ENCODE measurements at places on chromosomes 4 and X.

GRCh38 chr4:92433272-92433758, 129.5 kb downstream of the GRID2 start:
- no peak for DNase-seq

GRCh38 chr4:1310796-1311631, 21.3 kb downstream of the MAEA start:
- DNase-seq, result no peak

DNA sequence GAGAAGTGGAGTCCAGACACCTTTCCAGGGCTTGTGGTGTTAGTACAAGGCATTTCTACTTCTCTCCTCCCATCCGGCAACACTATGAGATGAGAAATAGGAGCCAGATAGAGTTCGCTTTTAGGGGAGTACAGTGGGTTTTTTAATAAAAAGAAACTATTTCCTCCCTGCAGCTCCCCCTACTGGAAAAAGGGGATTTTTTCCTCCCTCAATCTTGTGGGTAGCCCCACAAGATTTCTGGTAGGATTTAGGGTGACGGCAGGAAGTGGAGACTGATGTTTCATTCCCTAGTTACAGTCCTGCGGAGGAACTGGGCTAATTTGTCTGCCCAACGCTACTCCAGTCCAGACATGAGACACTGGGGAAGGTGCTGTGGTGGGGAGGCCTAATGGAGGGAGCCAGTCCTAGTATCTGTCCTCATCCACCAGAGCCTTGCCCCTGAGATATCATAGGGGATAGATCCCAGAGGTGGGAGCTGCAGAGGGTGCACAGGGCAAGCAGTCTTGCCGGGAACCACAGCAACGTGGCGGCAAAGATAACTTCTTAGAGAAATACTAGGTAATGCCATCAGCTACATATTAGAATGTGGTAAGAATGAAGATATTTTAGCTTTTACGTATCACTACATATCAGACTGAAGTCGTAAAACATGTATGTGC, 45.5 kb upstream of the PRKG2 start:
- peak; percentile 31 for DNase-seq

DNA sequence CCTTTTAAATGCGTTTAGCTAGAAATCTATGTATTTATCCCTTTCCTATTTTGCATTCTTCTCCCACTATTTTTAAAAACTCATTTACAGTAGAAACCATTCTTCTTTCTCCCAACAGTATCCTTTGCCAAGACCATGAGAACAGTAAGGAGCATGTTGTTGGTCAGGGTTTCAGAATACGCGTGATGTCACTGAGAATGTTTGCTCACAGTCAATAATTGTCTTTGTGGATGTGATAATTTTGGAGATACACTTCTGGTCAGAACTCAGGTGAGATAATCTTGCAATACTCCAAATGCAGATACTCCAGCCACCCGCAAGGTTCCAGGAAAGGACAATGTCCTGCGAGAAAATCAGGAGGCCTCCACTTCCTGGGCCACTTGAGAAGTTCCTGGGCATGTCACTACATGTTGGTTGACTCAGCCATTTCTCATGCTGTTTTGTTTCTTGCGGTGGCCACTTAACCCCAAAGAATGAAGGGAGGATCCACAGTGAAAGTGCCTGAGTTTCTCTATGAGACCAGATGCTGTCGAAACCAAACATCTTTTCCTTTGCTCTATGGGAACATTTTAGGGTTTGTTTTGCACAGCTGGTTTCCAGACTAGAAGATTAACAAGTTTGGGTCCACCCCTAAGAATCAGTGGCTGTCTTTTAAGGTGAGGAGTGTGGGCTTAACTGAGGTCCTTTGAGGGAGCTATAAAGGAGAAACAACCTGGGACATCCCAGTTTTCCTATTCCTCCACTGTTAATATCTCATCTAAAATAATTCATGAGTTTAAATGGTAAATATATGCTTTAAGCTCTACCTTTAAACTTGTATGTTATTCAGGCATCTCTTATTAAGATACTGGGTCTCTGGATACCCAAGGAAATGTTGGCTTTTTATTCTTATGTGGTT, 116.0 kb downstream of the SOWAHB start:
- no peak for DNase-seq

GRCh38 chr4:74308215-74308614, at the start of gene EPGN:
Gene EPGN, plus strand, starts transcription at chr4:74308470. Its CDS starts 64 bp downstream, at chr4:74308534.
- DNase-seq, result no peak

DNA sequence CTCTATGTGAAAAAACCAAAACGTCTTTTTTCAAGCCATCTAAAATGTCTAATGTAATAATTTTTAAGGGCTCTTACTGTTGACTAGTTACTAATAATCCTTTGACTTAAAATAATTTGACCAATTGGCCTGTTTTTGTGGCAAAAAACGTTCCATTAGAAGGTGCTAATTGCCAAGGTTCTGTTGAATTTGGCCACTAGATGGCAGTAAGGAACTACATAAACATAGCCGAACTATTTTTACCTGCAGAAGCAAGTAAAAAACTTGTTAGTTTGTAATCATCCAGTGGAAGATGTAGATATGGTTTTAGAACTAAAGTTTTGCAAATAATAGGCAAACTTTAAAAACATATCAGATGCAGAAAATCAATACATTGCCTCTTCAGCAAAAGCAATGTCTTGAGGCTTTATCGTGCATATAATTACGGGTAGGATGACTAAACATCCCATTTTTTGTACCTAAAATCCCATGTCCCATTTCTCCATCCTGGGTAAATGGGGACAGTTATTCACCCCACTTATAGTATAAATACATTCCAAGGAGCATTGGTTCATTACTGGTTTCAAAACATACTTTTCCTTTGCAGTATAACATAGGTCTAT, 57.6 kb downstream of the PROM1 start:
- DNase-seq, result peak; percentile 83

- DNase-seq, result no peak
Observed at GRCh38 chr4:31234494-31234893, 514.3 kb downstream of the PCDH7 start.

GRCh38 chrX:154602766-154603437, 16.2 kb downstream of the CTAG1B start:
- no peak for DNase-seq

DNA sequence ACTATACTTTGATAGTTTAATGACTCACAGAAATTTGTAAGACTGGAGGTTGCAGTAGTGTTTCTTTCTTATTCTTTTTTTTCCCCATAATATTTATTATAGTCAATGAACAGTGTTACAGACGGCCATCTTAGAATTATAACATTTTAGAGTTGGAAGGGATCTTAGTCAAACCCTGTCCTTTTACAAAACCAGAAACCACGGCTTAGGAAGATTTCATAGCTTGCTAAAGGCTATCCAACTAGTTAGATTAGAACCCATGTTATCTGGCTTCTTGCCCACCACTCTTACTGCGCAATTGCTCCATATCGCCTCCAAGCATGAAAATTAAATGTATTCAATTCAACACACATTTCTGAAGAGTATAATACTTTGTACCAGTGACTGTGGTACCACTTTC, 1.1 kb downstream of the XIAP start:
- DNase-seq, result peak; percentile 71

GRCh38 chr4:43846111-43846587, 602.5 kb downstream of the KCTD8 start:
- no peak for DNase-seq

DNA sequence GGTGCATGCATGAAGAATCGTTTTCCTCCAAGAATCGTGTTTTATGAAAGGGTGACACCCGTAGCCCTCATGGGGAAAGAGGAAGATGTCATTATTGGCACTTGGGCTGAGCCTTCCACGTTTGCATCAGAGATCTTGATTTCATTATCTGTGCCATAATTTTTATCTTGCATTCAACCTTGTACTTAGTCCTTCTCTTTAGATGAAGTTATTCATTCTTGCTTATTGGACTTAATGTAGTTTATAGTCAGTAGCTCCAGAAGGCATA, 66.8 kb downstream of the GAB1 start:
- peak; percentile 51 for DNase-seq

DNA sequence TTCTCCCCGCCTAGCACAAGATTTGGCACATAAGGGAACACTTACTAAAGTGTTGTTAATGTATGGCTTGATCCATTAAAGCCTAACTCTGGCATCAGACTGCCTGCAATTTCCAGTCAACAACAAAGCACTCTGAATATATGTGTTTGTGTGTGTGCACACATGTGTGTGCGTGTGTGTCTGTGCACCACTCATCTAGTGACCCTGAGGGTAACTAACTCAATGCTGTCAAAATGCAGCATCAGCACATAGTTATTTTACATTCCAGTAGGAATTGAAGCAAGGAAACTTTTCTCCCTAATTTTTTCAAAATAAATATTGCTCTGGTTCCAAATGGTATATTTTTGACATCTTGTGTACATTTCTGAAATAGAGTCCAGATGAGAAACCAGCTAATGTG, 94.4 kb downstream of the SHROOM4 start:
- DNase-seq, result no peak

DNA sequence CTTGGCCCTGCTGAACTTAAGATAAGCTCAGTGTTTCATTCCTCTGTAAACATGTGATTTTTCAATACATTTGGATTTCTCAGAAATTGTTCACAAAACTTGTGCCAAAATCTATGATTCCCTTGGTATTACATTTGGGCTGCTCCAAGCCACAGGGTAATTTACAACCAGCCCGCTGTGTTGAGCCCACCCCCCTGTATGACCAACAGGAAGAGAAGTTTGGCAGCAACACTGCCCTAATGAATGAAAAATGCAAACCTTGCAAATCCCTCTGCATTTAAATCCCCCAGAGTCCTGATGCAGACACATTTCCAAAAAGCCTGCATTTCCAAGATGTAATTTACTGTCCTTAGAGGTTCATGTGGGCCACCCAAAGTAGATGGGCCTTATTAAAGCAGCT, 34.1 kb upstream of the GAB1 start:
- DNase-seq, result no peak

GRCh38 chr4:169215656-169216055, 55.1 kb downstream of the SH3RF1 start:
- DNase-seq, result no peak

- DNase-seq, result no peak
Observed at GRCh38 chr4:16045687-16046086, 38.1 kb downstream of the PROM1 start.

DNA sequence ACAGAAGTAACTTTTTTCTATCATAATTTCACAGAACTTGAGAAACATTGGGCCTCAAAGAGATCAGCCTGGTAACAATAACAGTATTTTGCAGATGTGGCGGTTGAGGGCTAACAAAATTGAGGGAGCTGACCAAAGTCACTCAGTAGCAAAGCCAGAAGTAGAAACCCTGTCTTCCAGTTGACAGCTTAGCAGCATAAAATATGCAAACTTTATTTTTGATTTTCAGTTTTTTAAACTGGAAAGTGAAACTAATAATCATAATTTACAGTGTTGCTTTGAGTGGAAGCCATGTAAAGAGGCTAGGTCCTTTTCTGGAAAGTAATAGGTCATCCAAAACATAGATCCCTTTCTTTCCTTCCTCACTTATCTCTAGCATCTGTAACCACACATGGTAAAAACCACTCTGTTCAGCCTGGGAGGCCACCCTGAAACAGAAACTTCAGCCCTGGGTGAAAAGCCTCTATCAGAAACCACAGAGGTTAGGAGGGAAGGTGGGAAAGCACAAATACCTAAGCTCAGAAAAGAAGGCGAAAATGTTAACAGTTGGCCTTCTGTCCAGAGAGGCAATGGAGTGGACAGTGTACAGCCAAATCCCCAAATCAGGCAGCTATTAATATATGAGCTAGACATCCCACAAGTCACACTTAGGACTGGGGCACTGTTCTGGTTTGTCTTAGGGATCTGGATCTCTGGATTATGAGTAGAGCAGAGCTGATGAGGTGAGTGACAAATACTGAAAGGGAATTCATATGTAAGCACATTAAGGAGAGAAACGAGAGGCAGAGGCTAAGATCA, 61.1 kb upstream of the ARSJ start:
- no peak for DNase-seq

DNA sequence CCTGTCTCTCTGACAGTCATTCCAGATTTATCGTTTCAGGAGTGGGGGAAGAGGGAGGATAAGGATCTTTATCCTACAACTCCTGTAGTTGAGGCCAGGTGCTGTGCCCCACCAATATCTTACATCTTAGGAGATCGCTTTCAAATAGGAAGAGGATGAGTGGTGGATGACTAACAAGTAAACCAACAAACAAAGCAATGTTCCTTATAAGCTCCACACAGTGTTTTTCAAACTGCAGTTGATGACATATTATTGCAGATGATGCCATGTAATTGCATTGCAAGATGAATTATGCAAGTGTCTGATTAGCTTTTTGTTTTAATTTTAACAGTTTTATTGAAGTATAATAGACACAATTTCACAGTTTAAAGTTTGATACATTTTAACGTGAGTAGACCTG, 35.8 kb upstream of the TMEM164 start:
- no peak for DNase-seq

- DNase-seq, result no peak
Observed at GRCh38 chrX:107763647-107764046, 11.9 kb downstream of the TSC22D3 start.

All from hematopoietic multipotent progenitor cell treated with erythropoietin and hydrocortisone succinate and interleukin-3 and kit ligand, for 6 days (in vitro differentiated cells).